Ascending aorta (tissue), 2 donors: ENCODE measurements at places on chromosomes 13 and 19. TPM values are rescaled to one million over a fixed set of nuclear protein-coding genes. Genes with fewer than 3 reads are reported as not detected.

The TGFBR3L gene
- total RNA-seq: 7.1 TPM

The ELAVL1 gene
- 19.9 TPM for total RNA-seq

The B9D2 gene
- total RNA-seq: 17.5 TPM

GRCh38 chr19:10751109-10751953 lies 33.5 kb downstream of the DNM2 start:
- H3K27me3 ChIP-seq: no peaks in the 10 kb centered on the region
- DNase-seq: no peak
- no peaks in the 10 kb centered on the region for H3K36me3 ChIP-seq
- H3K27ac ChIP-seq: peak overlapping the region; percentile 60

- no peak overlapping the region for H3K27ac ChIP-seq
- no peak overlapping the region for H3K4me3 ChIP-seq
- no peak for DNase-seq
- H3K27me3 ChIP-seq: no peaks in the 10 kb centered on the region
- H3K36me3 ChIP-seq: no peaks in the 10 kb centered on the region
- H3K4me1 ChIP-seq: peaks cover 14% of the 10 kb centered on the region
Observed at GRCh38 chr13:20873348-20873747, 29.2 kb downstream of the XPO4 start.

DNA sequence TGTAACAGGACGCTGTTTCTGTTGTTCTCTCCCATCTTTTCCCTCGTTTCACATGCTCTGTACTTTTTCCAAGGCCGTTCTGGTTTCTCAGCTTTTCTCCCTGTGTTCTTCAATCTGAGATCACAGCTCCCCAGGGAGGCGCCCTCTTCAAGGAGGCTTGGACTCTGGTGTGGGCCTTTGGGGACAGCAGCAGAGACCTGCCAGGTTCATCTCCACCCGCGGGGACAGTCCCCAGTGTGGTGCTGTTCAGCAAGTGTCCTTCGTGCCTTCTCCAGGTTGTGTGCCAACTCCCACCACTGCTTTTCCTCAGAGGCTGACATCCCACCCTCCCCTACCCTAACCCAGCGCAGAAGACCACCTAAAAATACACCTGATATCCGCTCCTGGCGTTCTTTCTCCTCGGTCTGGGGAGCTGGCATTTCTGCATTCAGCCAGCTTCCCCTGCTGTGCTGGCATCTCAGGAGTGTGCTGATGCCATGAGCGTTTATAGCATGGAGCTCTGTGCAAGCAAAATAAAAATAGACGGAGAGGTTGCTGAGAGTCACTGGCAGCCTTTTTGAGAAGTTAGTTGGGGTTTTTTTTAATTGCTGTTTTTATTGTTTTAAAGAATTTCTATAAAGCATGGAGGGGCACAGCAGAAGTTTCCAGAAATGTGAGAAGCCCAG lies 149.4 kb downstream of the STK24 start:
- no peaks in the 10 kb centered on the region for H3K4me1 ChIP-seq
- no peak for DNase-seq

DNA sequence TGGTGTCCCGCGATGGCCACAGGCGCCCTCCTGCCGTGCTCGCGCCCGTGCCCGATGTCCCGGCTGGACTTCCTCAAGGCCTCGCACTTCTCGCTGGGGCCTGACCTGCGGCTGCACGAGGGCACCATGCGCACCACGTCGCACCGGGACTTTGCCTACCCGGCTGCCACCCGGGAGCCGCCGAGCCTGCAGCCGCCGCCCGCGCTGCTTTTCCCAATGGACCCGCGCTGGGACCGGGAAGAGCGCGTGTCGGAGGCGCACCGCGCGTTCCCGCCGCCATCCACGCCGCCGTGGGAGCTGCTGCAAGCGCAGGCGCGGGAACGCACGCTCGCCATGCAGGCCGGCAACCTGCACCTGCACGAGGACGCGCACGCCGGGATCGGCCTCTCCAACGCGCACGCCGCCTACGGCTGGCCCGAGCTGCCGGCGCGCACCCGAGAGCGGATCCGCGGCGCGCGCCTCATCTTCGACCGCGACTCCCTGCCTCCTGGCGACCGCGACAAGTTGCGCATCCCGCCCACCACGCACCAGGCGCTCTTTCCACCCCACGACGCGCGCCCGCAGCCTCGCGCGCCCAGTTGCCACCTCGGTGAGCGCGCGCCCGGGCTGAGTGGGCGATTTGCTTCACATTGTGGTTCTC lies 12.1 kb upstream of the PEX11G start:
- H3K4me3 ChIP-seq: peak overlapping the region; percentile 69
- no peak for DNase-seq

GRCh38 chr13:29301027-29301426 lies 294.5 kb downstream of the SLC7A1 start:
- no peaks in the 10 kb centered on the region for H3K36me3 ChIP-seq
- H3K27ac ChIP-seq: no peak overlapping the region
- no peak overlapping the region for H3K4me3 ChIP-seq
- H3K27me3 ChIP-seq: no peaks in the 10 kb centered on the region

GRCh38 chr19:13839130-13839937 lies 37.6 kb upstream of the NANOS3 start:
- H3K27ac ChIP-seq: peak overlapping the region; percentile 100
- H3K4me3 ChIP-seq: peak overlapping the region; percentile 99
- H3K27me3 ChIP-seq: no peaks in the 10 kb centered on the region
- H3K4me1 ChIP-seq: peaks cover 34% of the 10 kb centered on the region
- DNase-seq: peak; percentile 74

DNA sequence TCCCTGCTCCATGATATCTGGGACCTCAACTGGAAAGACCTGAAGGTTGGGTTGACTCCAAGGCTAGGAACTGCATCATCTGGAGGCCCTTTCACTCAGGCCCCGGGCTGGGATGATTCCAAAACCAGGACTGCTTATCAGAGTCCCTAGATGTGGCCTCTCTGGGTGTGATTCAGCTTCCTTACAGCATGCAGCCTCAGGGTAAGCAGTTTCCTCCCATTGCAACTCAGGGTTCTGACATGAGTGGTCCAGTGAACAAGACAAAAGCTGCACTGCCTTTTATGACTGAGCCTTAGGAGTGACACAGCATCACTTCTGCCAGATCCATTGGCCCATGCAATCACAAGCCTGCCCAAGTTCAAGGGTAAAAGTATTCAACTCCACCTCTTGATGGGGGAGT lies 502.8 kb downstream of the COG6 start:
- H3K27ac ChIP-seq: no peak overlapping the region
- no peaks in the 10 kb centered on the region for H3K27me3 ChIP-seq
- no peak overlapping the region for H3K4me3 ChIP-seq
- DNase-seq: no peak
- H3K4me1 ChIP-seq: no peaks in the 10 kb centered on the region
- H3K36me3 ChIP-seq: no peaks in the 10 kb centered on the region

- H3K36me3 ChIP-seq: peaks cover 12% of the 10 kb centered on the region
- H3K4me3 ChIP-seq: peak overlapping the region; percentile 93
- peak; percentile 89 for DNase-seq
- peaks cover 13% of the 10 kb centered on the region for H3K4me1 ChIP-seq
Observed at GRCh38 chr19:55605207-55605636, 225 bp upstream of the ZNF865 start.

DNA sequence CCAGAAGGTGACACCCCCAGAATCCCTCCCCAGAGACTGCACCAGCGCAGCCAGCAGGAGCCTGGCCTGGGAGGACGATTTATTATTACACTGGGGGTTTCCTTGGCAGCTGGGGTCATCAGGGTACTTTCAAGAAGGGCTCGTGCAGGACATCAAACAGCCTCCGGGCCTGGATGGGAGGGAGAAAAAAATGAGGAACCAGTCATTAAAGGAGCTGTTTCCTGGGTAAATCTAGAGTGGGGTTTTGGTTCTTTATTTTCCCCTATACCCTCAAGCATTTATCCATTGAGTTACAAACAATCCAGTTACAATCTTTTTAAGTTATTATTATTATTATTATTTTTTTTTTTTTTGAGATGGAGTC lies 3.1 kb downstream of the POLR1G start:
- H3K27ac ChIP-seq: no peak overlapping the region
- no peak for DNase-seq
- no peaks in the 10 kb centered on the region for H3K27me3 ChIP-seq
- H3K4me1 ChIP-seq: peaks cover 5% of the 10 kb centered on the region

DNA sequence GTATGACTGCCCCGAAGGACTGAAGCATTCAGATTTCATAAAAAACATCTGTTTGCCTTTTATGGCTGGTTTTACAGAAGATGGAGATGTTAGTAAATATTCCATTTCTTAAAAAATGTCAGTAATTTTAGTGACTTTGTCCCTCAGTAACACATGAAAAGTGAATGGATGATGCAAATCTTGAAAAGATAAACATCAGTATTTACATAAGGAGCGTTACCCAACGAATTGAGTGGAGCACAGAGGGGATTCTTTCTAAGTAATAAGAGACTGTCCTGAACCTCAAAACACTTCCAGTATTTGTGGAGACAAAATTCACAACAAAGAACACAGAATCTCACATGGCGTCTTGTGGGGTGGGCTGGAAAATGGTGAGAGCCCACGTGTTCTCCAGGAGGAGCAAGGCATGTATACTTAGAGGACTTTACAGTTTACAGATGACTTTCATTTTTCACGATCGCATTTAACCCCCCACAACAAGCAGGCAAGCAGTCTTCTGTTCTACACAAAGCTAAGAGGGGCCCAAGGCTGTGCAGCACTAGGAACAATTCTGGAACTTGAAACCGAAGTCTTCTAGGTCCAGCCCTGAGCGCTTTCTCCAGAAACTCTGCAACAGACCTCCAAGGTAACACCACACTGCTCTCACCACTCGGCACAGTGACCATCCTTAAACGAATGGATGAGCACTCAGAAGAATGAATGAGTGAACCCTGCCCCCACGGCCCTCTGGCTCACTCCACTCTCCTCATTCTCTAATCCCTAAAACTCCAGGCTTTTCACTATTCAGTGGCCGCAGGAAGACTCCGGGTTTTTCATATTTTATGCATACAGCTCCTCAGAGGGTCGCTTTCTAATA lies 709.8 kb downstream of the UQCRFS1 start:
- no peak overlapping the region for H3K4me3 ChIP-seq
- no peaks in the 10 kb centered on the region for H3K4me1 ChIP-seq
- no peak for DNase-seq
- H3K27ac ChIP-seq: no peak overlapping the region

DNA sequence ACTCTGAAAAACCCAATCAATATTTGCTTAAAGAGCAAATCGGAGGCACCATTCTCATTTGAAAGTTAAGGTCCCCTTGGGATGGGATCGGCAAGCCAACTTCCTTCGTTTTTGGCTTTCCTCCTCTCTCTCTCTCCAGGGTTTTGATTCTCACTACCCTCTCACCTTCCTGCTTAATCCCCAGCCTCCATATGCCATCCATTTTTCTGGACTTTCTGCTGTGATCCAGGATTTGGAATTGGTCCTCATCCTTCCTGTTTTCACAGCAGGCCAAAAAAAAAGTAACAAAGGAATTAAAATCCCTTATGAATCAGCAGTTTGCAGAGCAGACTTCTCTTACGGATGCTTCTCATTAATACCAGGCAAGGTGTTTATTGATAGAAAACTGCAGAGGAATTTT lies 283.1 kb upstream of the TMTC4 start:
- no peak overlapping the region for H3K27ac ChIP-seq
- no peak overlapping the region for H3K4me3 ChIP-seq
- no peaks in the 10 kb centered on the region for H3K27me3 ChIP-seq
- H3K36me3 ChIP-seq: no peaks in the 10 kb centered on the region

DNA sequence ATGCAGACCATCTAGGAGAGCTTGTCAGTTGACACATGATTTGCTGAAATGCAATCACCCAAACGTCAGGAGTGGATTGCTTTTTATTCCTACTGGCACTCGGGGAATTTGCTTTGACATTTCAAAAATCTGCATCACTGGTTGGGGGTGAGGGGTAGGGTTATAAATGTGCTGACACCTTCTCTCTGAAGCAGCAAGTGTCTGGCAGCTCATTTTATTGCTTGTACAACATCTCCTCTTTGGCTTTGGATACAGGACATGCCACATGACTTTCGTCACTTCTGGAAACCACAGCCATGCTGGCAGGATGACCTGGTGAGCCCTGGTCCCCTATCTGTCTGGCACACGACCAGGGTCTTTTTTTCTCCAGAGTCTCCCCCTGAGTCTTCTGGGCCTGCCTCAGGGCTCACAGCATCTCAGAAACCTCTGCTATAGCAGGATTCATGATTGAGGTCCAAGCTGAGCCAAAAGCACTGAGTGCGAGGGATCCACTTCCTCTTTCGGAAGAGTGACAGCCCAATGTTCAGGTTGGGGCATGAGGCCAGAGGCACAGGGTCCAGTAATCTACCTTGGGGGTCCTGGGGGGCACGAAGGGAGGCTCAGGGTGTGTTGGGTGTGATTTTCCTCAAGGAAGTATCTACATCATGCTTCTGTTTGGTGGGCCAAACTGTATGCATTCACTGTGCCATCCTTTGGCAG lies 60.1 kb downstream of the HSPH1 start:
- no peak overlapping the region for H3K4me3 ChIP-seq
- DNase-seq: peak; percentile 38
- no peak overlapping the region for H3K27ac ChIP-seq
- no peaks in the 10 kb centered on the region for H3K4me1 ChIP-seq
- H3K36me3 ChIP-seq: no peaks in the 10 kb centered on the region
- H3K27me3 ChIP-seq: no peaks in the 10 kb centered on the region

DNA sequence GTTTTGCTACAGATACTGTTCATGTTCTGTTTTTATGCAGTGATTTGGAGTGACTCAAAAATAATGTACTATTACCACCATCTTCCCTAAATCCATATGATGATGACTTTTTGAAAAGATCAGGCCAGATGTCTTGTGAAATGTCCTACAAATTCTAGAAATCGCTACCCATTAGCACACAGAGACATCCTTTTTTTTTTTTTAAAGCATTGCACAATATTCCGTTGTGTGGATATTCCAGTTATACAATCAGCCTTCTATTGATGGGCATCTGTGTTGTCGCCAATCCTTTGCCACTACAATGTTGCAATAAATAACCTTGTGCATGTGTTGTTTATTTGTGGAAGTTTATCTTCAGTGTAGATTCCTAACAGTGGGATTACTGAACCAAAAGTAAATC lies 24.5 kb downstream of the ZDHHC20 start:
- H3K27ac ChIP-seq: no peak overlapping the region
- no peaks in the 10 kb centered on the region for H3K4me1 ChIP-seq
- H3K27me3 ChIP-seq: no peaks in the 10 kb centered on the region
- no peaks in the 10 kb centered on the region for H3K36me3 ChIP-seq
- H3K4me3 ChIP-seq: no peak overlapping the region
- no peak for DNase-seq

- peaks cover 5% of the 10 kb centered on the region for H3K4me1 ChIP-seq
- no peak overlapping the region for H3K4me3 ChIP-seq
- H3K27ac ChIP-seq: no peak overlapping the region
- no peaks in the 10 kb centered on the region for H3K27me3 ChIP-seq
- no peaks in the 10 kb centered on the region for H3K36me3 ChIP-seq
Observed at GRCh38 chr13:23289917-23290357, 109.2 kb downstream of the SGCG start.
